Vagina (tissue), 2 donors: ENCODE measurements at places on chromosomes 5 and 9. TPM values are rescaled to one million over a fixed set of nuclear protein-coding genes. Genes with fewer than 3 reads are reported as not detected.

DNA sequence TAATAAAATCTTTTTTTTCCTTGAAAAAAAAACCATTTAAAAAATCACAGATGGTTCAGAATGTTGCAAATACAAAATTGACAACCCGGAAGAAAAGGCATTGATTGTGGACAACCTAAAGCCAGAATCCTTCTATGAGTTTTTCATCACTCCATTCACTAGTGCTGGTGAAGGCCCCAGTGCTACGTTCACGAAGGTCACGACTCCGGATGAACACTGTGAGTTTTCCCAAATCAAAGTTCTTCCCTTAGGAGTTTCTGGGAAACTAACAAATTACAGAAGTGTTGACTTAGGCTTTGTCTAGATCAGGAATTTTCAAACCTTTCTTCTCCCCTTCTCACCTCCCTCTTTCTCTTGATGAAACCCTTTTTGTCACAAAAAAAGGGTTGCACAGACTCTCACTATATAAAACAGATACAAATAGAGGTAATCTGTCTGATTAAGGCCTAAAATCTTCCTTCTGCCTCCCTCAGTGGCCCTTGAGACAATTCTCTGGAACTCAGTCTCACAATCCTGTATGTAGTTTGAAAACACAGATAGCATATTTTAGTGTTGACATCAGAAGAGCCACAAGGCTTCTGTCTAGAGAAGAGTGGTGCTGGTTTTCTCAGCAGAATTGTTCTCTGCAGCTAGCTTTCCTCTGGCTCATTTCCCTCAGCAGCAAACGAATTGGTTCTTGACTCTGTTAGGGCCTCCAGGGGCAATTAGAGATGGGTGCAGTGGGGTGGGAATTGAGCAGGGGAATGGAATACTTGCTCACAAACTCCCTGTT is 79.5 kb downstream of the OSMR start:
- no peaks in the 10 kb centered on the region for H3K27me3 ChIP-seq
- H3K27ac ChIP-seq, result peak overlapping the region; percentile 16
- no peak for DNase-seq
- H3K4me3 ChIP-seq, result no peak overlapping the region
- peaks cover 20% of the 10 kb centered on the region for H3K4me1 ChIP-seq
- H3K36me3 ChIP-seq, result peaks cover 7% of the 10 kb centered on the region

GRCh38 chr9:17171309-17172094 is 36.7 kb downstream of the CNTLN start:
- H3K36me3 ChIP-seq, result no peaks in the 10 kb centered on the region
- no peaks in the 10 kb centered on the region for H3K4me1 ChIP-seq
- DNase-seq, result no peak
- H3K27me3 ChIP-seq, result no peaks in the 10 kb centered on the region
- no peak overlapping the region for H3K27ac ChIP-seq

GRCh38 chr9:124004593-124004992 is 7.0 kb upstream of the LHX2 start:
- no peaks in the 10 kb centered on the region for H3K36me3 ChIP-seq
- H3K27ac ChIP-seq, result no peak overlapping the region
- H3K4me1 ChIP-seq, result peaks cover 20% of the 10 kb centered on the region
- peaks cover 17% of the 10 kb centered on the region for H3K27me3 ChIP-seq

DNA sequence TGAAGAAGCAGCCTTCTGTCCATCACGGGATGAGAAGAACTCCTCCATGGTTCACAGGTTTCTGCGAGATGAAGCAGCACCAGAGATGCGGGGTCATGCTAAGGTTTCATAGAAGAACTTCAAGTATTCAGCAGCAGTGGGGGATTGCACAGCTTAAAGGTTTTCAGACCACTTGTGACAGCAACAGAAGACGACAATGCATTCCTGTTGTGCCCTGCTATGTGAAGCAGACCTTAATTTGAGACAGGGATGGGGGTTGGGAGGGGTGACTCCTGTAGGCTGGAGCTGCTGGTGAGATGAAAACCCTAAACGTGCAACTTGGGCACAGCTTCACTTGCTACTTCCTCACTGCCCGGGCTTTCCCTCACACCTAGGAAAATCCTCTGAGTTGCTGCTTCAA is 256.0 kb downstream of the SLIT3 start:
- no peaks in the 10 kb centered on the region for H3K4me1 ChIP-seq
- no peak for DNase-seq
- H3K36me3 ChIP-seq, result no peaks in the 10 kb centered on the region
- no peak overlapping the region for H3K27ac ChIP-seq
- no peaks in the 10 kb centered on the region for H3K27me3 ChIP-seq

DNA sequence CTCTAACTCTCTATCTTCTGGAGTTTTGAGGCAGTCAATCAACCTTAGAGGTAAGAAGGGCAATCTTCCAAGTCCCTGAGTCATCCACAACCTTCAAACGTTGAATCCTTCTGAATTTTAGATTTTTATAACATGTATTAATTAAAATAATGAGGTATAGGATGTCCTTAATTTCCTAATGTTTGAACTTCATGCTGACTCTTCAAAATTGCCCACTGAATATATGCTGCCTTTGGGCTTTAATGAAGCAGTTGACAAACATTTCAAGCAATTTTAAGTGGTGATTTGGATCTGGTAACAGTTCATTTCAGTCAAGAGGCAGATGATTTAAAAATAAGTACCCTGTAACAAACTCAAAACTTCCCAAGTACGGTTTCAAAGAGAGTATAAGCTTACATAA is 26.0 kb downstream of the ERP44 start:
- no peak overlapping the region for H3K4me3 ChIP-seq
- H3K36me3 ChIP-seq, result no peaks in the 10 kb centered on the region
- H3K27ac ChIP-seq, result no peak overlapping the region
- no peaks in the 10 kb centered on the region for H3K27me3 ChIP-seq
- no peaks in the 10 kb centered on the region for H3K4me1 ChIP-seq
- no peak for DNase-seq

DNA sequence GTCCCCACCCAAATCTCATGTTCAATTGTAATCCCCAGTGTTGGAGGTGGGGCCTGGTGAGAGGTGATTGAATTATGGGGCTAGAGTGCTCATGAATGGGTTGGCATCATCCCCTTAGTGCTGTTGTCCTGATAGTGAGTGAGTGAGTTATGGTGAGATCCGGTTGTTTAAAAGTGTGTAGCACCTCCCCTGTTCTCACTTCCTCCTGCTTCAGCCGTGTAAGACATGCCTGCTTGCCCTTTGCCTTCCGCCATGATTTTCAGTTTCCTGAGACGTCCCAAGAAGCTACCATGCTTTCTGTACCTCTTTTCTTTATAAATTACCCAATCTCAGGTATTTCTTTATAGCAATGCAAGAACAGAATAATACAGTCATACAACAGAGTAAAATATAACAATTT is 742 bp upstream of the LECT2 start:
- no peak overlapping the region for H3K27ac ChIP-seq
- no peaks in the 10 kb centered on the region for H3K27me3 ChIP-seq
- no peaks in the 10 kb centered on the region for H3K4me1 ChIP-seq
- H3K36me3 ChIP-seq, result no peaks in the 10 kb centered on the region
- no peak for DNase-seq
- no peak overlapping the region for H3K4me3 ChIP-seq

- DNase-seq, result no peak
- no peak overlapping the region for H3K27ac ChIP-seq
- no peak overlapping the region for H3K4me3 ChIP-seq
- H3K27me3 ChIP-seq, result no peaks in the 10 kb centered on the region
Measured at GRCh38 chr5:997001-997474, 11.6 kb upstream of the NKD2 start.

DNA sequence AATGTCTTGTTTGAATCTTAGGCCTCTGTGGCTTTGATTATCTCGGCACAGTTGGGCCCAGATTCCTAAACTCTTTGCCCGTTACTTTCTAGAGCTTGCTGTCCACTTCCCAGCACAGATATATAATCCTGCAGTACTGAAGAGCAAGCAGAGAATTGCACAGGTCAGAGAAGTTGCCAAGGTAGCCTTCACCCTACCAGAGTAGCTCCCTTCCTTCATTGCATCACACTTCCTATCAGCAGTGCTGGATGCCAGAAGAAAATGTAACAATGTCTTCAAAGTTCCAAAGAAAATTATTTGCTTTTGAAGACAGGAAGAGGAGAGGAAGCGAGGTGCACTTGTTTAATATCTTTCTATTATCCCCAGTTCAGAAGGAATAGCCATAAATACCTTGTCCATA is 38.1 kb upstream of the SPATA31D4 start:
- no peaks in the 10 kb centered on the region for H3K36me3 ChIP-seq
- no peak overlapping the region for H3K4me3 ChIP-seq
- H3K27me3 ChIP-seq, result no peaks in the 10 kb centered on the region
- no peak for DNase-seq

GRCh38 chr9:132006677-132007370 is 72.8 kb downstream of the MED27 start:
- H3K27me3 ChIP-seq, result no peaks in the 10 kb centered on the region
- peaks cover 32% of the 10 kb centered on the region for H3K4me1 ChIP-seq
- H3K4me3 ChIP-seq, result no peak overlapping the region
- no peak for DNase-seq
- H3K36me3 ChIP-seq, result no peaks in the 10 kb centered on the region
- H3K27ac ChIP-seq, result no peak overlapping the region

GRCh38 chr9:72271613-72272478 is 93.2 kb downstream of the ZFAND5 start:
- peaks cover 5% of the 10 kb centered on the region for H3K4me1 ChIP-seq
- H3K27ac ChIP-seq, result no peak overlapping the region

- H3K27ac ChIP-seq, result no peak overlapping the region
- DNase-seq, result no peak
Measured at GRCh38 chr5:176659512-176659839, 12.2 kb downstream of the TSPAN17 start.

GRCh38 chr9:10534850-10535249 is 78.0 kb downstream of the PTPRD start:
- H3K36me3 ChIP-seq, result no peaks in the 10 kb centered on the region
- H3K27me3 ChIP-seq, result no peaks in the 10 kb centered on the region
- H3K27ac ChIP-seq, result no peak overlapping the region
- H3K4me1 ChIP-seq, result no peaks in the 10 kb centered on the region

DNA sequence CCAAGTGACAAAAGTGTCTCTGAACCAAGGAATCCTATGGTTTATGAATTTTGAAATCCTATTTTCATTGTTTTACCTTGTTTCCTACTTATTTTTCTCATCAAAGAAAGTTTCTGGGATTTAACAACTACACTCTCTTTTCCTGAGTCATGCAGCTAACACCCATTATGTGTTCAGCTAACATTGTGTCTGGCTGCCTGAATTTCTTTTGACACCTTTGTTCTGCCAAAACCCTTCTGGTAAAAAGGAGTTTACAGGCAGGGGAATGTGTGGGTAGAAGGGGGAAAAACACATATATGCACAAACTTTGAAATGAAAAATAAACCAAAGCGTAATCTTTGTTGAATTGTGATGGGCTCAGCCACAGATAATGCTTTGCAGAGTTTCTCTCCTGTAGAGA is 146.2 kb downstream of the COX7C start:
- DNase-seq, result no peak
- no peaks in the 10 kb centered on the region for H3K36me3 ChIP-seq
- no peaks in the 10 kb centered on the region for H3K27me3 ChIP-seq
- no peak overlapping the region for H3K27ac ChIP-seq
- H3K4me3 ChIP-seq, result no peak overlapping the region

- no peak overlapping the region for H3K27ac ChIP-seq
- DNase-seq, result no peak
- no peaks in the 10 kb centered on the region for H3K27me3 ChIP-seq
Measured at GRCh38 chr5:101009758-101010519, 106.9 kb upstream of the ST8SIA4 start.

DNA sequence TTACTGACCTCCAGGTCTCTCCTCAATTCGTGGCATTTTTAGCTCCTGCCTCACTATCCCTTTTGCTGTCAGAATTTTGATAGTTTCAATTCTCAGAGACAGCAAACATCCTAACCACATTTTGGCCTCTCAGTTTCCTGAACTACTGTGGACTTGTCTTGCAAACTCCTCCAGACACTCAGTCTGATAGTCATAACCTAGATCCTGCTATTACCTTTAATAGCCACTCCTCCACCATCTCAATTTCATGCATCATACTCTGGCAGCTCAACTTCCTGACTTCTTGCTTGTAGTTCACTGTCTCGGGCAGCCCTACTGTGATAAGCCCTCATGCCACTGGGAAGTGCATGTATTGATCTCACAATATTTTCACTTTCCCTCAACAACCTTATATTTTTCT is 481.8 kb upstream of the CDH18 start:
- DNase-seq, result no peak
- H3K4me3 ChIP-seq, result no peak overlapping the region
- H3K4me1 ChIP-seq, result no peaks in the 10 kb centered on the region
- no peaks in the 10 kb centered on the region for H3K27me3 ChIP-seq

DNA sequence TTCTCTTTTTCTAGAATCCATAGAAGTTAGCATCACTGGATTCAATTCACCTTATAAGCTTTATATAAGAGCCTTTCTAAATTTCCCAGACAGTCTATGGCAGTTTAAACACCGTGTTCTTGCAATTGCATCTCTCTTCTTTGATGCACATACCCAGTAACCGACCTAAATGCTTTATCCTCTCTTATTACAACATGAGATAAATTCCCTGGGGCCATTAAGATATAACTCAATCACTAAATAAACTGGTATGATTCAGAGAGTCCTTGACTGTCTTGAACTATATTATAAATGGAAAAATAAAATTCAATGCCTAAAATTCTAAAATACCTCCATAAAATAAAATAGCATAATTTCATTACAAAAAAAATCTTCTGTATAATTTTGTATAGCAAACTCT is 98.1 kb downstream of the DIRAS2 start:
- no peaks in the 10 kb centered on the region for H3K4me1 ChIP-seq
- no peaks in the 10 kb centered on the region for H3K27me3 ChIP-seq
- no peaks in the 10 kb centered on the region for H3K36me3 ChIP-seq
- H3K27ac ChIP-seq, result no peak overlapping the region

GRCh38 chr9:129932303-129933151 is 97.3 kb downstream of the USP20 start:
- H3K27ac ChIP-seq, result peak overlapping the region; percentile 64
- H3K27me3 ChIP-seq, result no peaks in the 10 kb centered on the region
- H3K4me3 ChIP-seq, result no peak overlapping the region
- no peak for DNase-seq

DNA sequence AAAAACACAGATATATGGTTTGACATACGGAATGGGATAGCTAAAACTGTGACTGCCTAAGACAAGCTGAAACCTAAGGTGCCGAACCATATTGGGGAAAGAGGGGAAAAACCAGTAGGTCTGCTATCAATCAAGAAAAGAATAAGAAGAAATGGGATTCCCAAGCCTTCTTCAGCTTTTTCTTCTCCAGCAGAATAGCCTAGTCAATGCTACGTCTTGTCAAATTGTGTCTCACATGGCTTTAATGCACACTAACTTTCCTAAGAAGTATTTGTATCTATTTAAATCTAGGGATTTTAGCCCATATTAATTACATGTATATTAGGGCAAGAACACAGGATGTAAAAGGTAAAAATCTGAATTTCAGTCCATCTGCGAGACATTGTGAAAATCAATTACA is 797 bp upstream of the FBXO38 start:
- no peak for DNase-seq
- H3K4me3 ChIP-seq, result peak overlapping the region; percentile 75
- H3K27me3 ChIP-seq, result no peaks in the 10 kb centered on the region
- no peaks in the 10 kb centered on the region for H3K36me3 ChIP-seq
- peaks cover 40% of the 10 kb centered on the region for H3K4me1 ChIP-seq

SLCO4C1 gene
- not detected for total RNA-seq

CNTFR gene
- total RNA-seq, result 8.3 TPM

IGFBPL1 gene
- not detected for total RNA-seq

SMIM33 gene
- not detected for total RNA-seq

OMD gene
- 10.3 TPM for total RNA-seq

HCN1 gene
- total RNA-seq, result not detected

FANCC gene
- 17.2 TPM for total RNA-seq

CXCL14 gene
- total RNA-seq, result 62.1 TPM

TTLL11 gene
- 11.0 TPM for total RNA-seq

SLC36A3 gene
- total RNA-seq, result not detected
